Cerebellar nuclear complex (tissue), 1 donor: ENCODE measurements at places on chromosomes 3 and 15.

DNA sequence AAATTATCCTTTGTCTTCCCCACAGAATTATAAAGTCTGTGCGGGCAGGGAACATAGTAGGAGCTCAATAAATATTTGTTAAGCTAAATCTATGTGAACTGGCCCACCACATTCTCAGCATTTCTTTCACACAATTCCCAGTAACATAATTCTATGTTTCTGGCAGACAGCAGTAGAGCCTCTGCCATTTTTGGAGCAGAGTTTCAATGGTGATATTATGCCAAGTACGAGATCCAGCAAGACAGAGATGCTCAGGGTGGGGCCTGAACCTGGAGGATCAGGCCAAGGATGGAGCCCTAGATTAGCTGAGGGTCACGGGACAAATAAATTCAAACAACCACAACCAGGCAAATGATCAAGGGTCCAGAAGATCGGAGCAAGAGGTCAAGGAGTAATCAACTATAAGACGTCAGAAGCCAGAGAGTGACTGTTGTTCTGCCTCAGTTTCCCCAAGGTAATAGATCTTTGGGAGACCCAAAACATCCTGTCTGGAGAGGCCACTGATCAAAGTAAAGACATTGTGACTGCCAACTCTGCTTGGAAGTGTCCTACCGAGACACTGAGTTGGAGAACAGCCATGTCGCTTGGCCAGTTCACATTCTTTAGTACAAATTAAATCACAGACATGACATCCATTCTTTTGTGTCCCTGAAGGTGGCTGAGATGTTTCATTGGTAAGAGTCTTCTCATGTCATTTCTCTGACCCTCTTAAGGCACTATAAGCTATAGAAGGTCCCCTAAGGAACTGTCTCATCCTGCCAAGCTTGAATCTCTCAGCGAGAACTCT lies 15.4 kb downstream of the SRGAP3 start:
- DNase-seq = no peak

DNA sequence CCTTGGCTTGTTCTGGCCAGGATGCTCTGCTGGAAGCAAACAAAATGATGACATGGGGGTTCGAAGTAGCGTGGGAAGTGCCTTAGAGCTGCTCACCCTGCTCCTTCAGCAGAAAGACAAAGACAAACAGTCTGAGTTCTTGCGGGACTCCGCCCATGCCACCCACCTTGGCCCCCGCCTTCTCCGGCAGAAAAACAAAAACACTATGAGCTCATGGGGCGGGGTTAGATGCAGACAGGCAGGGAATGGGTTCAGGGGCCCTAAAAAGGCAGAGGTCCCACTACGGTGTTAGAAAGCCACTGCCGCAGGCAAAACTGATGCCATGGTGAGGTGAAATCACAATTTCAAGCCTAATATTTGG lies 9.7 kb upstream of the NCKIPSD start:
- no peak for DNase-seq

DNA sequence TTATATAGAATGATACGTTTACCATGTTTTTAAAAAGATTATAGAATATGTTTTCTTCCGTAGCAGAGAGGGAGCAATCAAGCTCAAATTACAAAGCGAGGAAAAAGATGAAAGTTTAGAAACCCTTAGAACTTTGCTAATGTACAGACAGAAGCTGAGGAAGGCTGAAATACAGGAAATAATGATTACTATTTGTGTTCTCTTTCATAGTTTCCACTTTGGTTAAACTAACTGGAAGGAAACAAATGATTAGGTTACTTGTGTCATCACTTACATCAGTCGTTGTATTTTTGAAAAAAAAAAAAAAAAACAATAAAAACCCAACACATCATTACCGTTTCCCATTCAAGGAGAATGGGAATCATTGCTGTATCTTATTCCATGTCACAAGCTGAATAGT lies 337.8 kb upstream of the CBLB start:
- DNase-seq = no peak

- no peak for DNase-seq
These were observed 2.5 kb upstream of the FBN1 start for GRCh38 chr15:48647962-48648361.

- DNase-seq = no peak
These were observed 22.1 kb upstream of the HEG1 start for GRCh38 chr3:125077864-125078263.

GRCh38 chr15:49645941-49646340 lies 25.1 kb downstream of the DTWD1 start:
- DNase-seq = no peak

GRCh38 chr15:88400591-88401250 lies 66.5 kb downstream of the MRPL46 start:
- DNase-seq = no peak

GRCh38 chr15:79769069-79769481 lies 127.7 kb downstream of the MTHFS start:
- no peak for DNase-seq

DNA sequence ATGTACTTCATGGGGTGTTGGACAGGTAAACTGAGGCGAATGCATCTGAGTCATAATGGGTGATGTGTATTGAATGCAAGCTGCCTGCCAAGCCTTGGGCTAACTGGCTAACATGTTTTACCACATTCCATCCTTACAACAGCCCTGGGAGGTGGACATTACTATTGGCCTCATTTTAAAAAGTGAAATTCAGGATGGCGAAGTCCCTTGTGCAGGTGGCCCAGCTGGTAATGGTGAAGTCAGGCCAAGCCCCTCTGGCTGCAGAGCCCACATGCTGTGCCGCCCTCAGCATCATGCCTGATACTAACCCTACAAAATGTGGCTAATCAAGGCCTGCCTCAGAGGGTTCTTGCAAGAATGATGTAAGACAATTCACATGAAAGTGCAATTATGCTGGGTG lies 60.0 kb upstream of the CHD2 start:
- DNase-seq = no peak

GRCh38 chr15:90547540-90547939 lies 17.8 kb downstream of the CRTC3 start:
- DNase-seq = no peak

- no peak for DNase-seq
These were observed 40.1 kb upstream of the PARP14 start for GRCh38 chr3:122640437-122640999.

DNA sequence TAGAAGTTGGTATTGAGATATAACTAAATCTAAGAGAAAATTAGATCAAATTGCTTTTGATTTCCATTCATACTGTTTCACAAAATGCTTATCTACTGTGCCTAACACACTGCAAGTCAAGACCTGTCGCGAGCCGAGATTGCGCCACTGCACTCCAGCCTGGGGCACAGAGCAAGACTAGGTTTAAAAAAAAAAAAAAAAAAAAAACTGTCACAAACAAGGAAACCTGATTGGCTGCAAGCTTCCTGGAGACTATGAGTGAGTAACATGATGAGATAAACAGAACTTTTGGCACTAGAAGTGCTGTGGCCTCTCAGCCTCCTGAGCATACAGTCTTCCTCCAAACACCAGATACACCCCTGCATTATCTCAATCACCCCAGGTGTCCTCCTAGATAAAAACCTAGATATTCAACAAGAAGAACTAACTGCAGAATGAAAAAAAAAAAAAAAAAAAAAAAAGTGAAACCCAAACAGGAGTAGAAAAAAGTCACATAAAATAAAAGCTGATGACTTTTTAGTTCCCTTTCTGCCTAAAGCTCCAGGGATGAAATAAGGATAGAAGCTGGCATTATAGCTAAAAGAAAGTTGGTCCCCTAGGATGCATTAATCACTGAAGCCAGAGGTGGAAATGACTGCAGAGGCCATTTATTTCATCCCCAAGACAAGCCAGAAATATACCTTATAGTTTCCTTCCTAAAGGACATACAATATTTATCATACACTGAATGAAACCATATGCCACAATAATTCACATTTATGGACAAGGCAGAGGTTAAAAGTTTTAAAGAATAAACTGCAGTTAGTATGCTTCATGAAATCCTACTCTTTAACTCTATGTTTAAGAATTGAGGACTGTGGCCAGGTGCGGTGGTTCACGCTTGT lies 82.4 kb downstream of the P3H2 start:
- DNase-seq = no peak

- no peak for DNase-seq
These were observed 181.6 kb downstream of the ADAMTSL3 start for GRCh38 chr15:83835479-83835878.

- DNase-seq = no peak
These were observed 31.9 kb upstream of the SPRED1 start for GRCh38 chr15:38220606-38221273.

DNA sequence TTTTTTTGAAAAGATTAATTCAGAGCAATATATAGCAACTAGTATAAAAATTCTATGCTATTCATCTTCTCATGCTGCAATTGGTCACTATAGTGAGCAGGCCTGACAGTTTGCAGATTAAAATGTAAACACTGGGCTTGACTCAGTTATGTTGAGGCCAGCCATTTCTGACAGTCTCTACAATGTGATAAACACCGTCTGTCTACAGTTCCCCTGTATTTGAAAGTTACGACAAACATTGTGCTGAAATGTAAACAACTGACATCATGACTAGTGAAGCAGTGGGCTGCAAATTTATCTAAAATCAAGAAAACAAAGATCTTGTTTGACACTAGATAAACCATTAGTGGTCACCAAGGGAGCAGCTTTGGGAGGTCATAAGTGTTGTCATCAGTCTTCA lies 197.4 kb downstream of the ISL2 start:
- no peak for DNase-seq

GRCh38 chr3:59262076-59262498 lies 212.3 kb upstream of the CFAP20DC start:
- no peak for DNase-seq

GRCh38 chr15:39499042-39499441 lies 81.8 kb upstream of the THBS1 start:
- DNase-seq = no peak

DNA sequence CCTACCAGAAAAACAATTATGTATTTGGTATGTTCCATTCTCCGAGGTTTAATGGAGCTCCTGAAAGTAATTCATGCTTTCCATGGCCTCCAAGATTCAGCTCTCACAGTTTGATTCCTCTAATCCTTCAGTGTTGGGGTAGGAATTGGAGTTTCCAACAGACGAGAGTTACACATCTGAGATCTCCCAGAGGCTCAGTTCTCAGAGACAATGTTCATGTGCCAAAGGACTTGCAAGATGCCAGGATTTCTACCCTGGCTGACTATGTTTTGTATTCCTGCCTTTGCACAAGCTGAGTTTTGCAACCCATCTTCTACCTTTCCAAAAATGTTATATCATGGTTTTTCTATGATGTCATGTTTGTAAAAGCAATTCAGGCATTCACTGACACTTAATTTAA lies 322.9 kb downstream of the ERC2 start:
- no peak for DNase-seq

- DNase-seq = no peak
These were observed 64.7 kb upstream of the CCDC39 start for GRCh38 chr3:180743813-180744590.

DNA sequence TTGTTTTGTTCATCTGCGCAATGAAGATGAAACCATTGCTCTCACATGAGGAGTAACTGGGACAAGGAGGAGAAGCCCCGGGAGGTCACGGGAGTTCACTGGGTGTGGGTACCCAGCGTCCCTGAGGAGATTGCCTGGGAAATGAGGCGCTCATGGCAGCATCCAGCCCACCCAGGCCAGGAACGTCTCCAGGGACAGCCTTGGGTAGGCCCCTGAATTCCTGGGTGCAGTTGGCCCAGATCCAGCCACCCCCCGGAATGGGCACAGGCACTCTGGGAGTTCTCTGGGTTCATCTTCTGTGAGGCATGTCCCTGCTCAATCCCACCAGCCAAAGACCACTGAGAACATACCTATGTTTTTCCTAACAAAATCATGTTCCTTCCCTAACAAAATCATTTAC lies 18.5 kb downstream of the BFSP2 start:
- DNase-seq = no peak

GRCh38 chr3:141413801-141414689 lies 45.7 kb downstream of the ZBTB38 start:
- no peak for DNase-seq

- DNase-seq = no peak
These were observed 25.3 kb downstream of the LRIG1 start for GRCh38 chr3:66475386-66476020.
